A673 (cell line): ENCODE measurements at places on chromosomes 12 and 14.

- DNase-seq, result no peak
These were observed 126.0 kb upstream of the HIF1A start for GRCh38 chr14:61569308-61569707.

DNA sequence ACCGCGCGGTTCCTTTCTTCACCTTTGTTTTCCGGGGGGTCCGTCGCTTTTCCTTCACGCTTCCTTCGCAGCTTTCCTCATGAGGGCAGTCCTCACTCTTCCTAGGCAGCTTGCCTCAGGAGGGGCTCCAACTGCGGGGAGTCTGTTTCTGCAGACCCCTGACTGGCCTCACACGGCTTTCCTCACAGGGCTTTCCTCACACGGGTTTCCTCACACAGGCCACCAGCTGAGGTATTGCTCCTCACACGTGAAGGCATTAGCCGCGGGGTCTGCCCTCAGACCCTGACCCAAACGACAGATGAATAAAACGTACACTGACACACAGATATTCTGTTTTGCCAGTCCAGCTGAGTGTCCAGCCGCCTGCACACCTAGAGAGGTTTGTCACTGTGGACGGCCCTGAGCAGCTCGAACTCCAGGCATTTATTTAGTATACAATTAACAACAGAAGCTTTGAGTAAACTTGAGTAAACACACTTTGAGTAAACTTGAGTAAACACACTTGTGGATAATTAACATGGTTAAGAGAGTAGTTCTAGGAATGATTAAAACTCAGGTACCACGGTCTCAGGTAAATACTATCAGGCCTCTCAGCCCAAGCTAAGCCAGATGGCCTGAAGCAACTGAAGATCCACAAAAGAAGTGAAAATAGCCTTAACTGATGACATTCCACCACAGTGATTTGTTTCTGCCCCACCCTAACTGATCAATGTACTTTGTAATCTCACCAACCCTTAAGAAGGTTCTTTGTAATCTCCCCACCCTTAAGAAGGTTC lies 16.1 kb upstream of the LYZ start:
- no peak for DNase-seq

- DNase-seq, result peak; percentile 77
These were observed 13.9 kb upstream of the ATP2A2 start for GRCh38 chr12:110266980-110267620.

DNA sequence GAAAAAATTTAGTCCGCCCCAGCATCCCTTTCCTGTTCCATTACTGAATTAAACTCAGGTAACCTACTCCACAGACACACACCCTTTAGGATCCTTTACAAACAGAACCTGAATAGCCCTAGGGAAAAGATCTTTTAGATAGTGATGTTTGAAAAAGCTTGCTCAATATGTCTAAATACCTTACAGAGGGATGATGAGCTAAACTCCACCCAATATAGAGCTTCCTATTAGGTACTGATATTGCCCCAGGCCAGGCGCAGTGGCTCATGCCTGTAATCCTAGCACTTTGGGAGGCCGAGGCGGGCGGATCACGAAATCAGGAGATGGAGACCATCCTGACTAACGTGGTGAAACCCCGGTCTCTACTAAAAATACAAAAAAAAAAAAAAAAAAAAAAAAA lies 50.1 kb downstream of the FERMT2 start:
- no peak for DNase-seq

- no peak for DNase-seq
These were observed 18.6 kb upstream of the TEAD4 start for GRCh38 chr12:2940564-2940963.

- DNase-seq, result no peak
These were observed 45.0 kb upstream of the GPR68 start for GRCh38 chr14:91289464-91289863.

DNA sequence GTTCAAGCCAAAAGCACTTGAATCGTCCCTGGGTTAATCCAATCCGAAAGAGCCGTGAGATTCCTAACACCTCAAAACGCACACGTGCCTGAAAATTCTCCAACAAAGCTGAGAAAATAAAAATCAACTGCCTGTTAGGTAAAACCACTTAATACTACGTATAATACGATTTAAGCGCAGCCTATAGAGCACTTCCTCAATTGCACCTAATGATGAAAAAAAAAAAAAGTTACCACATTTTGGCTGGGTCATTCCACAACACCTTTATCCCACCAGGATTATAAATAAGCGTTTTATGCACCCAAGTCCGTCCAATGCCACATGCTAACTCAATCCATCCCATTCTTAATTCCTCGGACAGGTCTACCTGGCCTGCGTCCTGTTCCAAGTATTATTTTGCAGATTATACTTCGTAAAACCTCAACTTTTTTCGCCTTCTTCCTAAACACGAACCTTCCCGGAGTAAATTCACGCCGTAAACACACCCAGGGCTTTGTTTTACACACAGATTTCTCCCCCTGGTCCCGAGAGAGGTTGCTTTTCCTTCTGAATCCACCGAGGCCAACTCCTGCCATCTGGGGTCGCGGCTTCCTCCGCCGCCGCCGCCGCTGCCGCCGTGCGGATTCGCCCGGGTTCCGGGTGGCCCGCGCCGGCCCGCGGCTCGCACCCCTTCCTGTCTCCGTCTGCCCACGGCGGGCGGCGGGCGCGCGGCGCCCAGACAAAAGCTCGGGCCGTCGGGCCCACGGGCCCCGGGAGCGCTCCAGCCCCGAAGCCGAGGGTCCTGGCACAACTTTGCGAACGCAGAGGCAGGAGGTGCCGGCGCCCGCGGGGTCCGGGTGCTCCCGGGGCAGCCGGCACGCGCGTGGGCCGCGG lies 66.2 kb downstream of the RNF34 start:
- DNase-seq, result peak; percentile 35

GRCh38 chr12:91507754-91508153 lies 325.1 kb upstream of the DCN start:
- no peak for DNase-seq

GRCh38 chr14:55238019-55238680 lies 33.1 kb upstream of the FBXO34 start:
- DNase-seq, result no peak

DNA sequence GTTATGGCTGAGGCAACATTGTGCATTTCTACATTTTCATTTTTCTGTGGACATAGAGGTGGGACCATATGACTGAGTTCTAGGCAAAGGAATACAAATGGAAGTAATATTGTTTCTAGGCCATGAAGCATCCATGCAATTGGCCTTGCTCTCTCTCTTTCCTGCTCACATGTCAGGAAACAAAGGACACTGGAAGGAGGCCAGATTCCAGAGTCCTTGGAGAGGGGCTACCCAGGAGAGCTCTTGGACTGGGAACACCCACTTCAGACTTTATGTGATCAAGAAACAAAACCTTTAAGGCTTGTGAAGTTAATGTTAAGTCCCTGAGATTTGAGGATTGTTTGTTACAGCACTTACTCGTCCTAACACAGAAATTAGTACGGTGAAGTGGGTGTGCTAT lies 32.8 kb downstream of the PDZRN4 start:
- no peak for DNase-seq

DNA sequence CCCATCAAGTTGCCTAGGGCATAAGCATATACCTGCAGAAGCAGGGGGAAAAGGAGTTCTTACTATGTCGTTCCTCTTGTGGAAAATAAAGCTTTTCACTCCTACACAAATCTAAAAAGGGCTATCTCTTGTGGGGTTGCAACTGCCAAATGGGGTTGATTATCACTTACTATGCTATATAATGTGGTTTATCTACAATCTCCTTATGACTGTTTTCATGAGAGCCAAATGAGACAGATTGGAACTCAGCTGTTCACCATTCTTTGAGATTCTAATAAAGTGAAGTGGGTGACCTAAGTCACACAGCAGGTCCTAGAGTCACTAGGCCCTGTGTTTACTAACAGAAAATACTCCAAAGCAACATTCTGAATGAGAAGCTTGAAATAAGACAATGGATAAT lies 47.7 kb downstream of the CIT start:
- no peak for DNase-seq

- peak; percentile 48 for DNase-seq
These were observed 9.0 kb upstream of the CD163 start for GRCh38 chr12:7512553-7512952.

- DNase-seq, result peak; percentile 67
These were observed 2.0 kb upstream of the SLC2A3 start for GRCh38 chr12:7937833-7938506.

GRCh38 chr12:105705765-105706164 lies 375.3 kb downstream of the C12orf75 start:
- DNase-seq, result peak; percentile 64

DNA sequence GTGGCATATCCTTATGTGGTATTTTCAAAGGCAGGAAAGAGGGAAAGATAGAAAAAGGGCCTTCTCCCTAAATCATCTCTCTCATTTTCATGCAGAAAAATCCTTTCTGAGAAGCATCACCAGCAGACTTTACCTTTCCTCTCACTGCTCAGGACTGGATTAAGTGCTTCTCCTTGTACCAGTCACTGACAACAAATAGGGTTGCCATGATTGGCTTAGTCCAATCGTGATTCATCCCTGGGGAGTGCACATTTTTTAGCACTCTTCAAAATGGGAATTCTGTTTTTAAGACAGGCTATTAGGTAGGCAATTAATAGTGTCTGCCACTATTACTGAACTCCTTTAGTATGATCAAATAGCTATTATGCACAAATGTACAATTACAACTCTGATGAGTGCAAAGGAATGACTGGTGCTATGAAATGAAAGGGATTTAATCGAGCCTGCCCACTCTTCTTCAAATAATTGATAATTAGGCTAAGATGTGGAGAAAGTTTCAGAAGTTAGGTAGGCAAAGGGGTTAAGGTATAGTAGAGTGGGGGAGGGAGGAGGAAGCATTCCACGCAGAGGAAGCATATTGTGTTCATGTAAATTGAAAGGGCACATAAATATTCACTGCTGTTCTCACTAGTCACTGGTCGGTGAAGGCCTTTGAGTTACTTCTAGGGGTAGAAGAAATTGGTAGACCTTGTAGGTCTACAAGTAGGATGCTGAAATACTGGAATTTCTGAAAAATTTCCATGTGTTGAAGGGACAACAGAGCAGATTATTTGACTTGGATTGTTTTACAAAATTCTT lies 84.0 kb downstream of the MSRB3 start:
- DNase-seq, result no peak

DNA sequence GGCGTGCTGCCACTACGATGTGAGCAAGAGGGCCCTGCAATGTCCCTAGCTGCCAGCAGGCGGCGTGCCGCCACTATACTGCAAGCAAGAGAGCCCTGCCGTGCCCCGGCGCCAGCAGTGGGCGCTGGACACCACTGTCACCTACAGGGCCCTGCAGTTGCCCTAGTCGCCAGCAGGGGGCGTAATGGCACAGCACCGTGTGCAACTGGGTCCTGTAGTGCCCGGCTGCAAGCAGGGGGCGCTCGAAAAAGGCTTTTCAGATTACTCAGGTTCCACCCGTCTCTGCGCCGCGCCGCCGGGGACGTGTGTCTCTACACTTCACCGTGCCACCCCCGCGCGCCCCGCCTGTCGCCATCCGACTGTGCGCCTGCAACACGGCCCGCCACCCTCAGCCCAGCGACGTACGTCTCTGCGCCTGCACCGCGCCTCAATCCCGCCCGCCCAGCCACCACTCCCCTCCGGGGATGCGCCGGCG lies 1356.9 kb downstream of the TMEM121 start:
- DNase-seq, result peak; percentile 53

DNA sequence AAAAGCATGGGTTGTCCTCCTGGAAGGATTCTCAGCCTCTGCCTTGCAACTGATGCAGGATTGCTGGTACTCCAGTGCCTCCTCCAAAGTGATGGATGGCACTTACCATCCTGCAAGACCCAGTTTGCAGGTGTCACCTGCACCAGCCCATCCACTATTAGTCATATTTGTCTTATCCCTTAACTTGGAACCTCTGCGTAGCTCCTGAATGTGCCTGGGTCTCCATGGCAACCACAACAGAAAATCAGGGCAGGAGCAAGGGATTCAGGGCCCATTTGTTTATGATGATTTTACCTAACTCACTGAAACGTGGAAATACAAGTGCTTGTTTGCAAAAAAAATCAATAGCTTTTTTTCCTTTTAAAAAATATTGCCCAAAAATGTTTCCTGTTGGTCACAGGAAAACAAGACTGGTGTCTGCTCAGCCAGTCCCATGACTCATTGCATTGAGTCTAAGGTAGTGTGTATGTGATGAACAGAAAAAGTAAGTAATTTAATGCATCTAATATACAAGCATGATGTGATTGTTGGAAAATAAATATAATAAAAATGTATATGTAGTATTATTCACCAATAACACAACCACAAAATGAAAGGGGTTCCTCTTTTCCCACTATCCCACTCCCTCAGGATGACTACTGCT lies 1196.3 kb upstream of the TMEM132C start:
- no peak for DNase-seq

DNA sequence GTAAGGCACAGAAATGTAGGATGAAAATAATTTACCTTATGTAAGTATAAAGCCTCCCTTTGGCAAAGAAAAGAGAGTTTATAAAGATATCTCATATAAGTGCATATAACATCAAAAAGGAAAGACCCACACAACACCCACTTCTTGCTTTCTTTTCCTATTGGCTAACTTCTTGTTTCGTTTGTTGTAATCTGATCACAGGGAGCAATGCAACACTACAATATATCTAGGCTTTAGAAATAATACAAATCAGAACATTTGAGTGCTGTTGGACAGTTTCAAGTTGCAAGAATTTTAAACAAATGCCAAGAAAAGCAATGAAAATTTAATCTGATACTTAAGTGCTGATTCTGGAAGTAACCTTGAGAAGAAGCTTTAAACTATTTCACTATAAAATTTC lies 1.3 kb downstream of the FGD6 start:
- peak; percentile 53 for DNase-seq
